Activated CD4-positive, alpha-beta memory T cell treated with anti-CD3 and anti-CD28 coated beads, Interleukin-2, amount 10 ng/mL, durations not matched to agents 7 days and 5 days (primary cell): ENCODE measurements at places on chromosomes 12 and 14.

DNA sequence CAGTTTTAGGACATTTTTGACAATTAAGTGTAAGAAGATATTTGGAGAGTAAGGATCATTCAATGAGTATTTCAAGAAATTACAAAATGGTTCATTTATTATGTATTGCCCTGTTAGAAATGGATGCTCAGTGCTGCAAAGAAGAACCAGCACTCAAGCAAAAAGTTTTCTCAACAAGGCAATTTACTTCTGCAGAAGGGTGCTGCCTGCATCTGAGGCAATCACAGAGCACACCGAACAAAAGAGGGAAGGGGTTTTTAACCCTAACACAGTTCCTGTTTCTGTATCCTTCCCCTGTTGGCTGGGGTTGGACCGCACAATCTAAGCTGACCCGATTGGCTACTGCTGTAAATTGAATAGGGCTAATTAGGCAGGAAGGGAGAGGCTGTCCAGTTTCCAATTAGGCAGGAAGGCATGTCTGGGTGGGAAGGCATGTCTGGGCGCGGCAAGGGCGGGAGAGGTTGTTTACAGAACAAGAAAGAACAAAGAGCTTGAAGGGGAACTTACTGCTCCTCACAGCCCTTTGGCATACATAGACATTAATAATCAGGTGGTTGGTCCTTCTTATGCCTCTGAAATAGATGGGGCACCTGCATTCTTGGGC is 41.4 kb downstream of the SPTSSA start:
- no peak for DNase-seq

DNA sequence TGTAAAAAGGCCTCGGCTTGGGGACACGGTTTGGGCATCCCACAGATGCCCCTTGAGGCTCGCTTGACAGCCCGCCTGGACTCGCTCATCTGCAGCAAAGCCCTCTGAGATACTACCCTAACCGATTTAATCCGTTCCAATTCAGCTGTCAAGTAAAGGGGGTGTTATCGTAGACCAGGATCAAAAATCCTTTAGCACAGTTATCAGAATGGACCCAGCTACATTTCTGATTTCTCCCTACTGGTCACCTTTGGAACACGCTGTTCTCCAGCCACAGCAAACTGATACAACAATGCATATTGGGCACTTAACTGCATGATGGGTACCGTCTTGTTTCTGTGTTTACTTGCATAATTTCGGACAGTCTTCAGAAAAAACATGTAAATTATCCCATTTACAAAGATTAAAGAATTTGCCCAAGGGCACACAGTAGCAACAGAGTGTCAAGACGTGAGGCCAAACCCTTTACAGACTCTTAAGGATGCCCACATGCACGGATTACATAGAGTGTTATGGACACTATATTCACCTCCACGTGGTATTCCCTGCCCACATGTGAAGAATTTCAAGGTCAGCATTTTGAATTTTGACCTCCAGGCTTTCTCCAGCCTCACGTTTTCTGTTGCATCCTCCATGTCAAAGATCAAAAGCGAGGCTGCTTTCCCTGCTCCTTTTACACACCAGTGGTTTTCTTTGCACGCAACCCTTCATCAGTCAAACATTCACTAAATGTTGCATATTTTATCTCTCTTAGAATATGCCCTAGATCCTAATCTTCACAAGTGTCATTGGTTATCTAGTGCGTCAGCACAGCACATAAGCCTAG is 3.2 kb upstream of the DUSP6 start:
- DNase-seq: no peak

DNA sequence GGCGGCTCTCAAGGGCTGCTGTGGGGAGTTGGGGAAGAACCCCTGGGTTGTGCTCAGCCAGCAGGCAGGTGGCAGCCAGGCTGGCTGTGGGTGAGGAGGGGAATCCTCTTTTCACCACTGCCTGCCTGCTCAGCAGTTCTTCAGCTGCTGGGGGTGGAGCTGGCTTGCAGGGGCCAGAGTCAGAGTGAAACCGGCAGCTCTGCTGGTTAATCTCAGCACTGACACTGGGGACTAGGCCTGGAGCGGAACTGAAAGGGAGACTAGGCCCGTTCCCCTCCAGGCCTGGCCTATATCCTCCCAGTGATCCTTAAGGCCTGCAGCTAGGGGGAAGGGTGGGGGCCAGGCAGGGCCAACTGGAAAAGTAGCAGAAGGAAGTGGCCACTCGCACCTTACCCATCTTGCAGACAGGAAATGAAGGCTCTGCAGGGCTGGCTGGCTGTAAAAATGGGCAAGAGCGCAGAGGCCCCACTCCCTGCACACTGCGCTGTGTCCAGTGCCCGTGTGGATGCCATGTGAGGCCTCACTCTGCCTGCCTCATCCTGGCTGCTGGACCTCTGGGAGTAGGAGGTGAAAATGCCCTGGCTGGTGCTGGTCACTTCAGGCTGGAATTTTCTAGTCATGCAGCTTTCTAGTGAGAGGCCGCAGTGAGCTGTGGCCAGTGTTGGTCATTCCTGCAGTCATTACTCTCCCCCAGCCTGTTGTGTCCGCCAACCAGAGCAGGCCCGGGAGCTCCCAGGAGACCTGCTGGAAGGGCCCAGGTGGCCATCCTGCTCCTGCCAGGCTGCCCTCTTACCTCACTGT is 39.4 kb downstream of the SH2B3 start:
- peak; percentile 93 for DNase-seq

DNA sequence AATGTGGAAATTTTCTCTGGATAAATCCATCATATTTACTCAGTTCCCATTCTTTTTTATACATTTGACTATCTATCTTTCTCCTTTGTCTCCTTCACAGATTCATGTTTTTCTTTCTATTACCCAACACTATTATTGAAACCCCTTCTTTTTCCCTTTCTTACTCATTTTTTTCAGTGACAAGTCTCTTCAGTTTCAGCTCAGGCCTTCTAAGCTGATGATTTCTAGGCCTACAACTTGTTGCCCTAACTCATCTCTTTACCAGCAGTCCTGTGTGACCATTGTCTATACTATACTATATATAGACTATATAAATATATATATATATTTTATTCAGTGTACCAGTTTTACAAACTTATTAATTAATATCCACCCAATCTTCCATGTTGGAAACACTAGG is 31.8 kb downstream of the SLC16A7 start:
- no peak for DNase-seq

- DNase-seq: no peak
Measured at GRCh38 chr14:69504775-69505174, 20.2 kb downstream of the PLEKHD1 start.

GRCh38 chr14:104366931-104367865 is 212.4 kb upstream of the C14orf180 start:
- no peak for DNase-seq

- DNase-seq: no peak
Measured at GRCh38 chr14:87623616-87624015, 369.4 kb downstream of the GALC start.
